Stimulated activated CD8-positive, alpha-beta memory T cell treated with anti-CD3 and anti-CD28 coated beads, Interleukin-2, amount 100 ng/mL, for 1 hour (primary cell): ENCODE measurements at places on chromosomes 16 and 17.

DNA sequence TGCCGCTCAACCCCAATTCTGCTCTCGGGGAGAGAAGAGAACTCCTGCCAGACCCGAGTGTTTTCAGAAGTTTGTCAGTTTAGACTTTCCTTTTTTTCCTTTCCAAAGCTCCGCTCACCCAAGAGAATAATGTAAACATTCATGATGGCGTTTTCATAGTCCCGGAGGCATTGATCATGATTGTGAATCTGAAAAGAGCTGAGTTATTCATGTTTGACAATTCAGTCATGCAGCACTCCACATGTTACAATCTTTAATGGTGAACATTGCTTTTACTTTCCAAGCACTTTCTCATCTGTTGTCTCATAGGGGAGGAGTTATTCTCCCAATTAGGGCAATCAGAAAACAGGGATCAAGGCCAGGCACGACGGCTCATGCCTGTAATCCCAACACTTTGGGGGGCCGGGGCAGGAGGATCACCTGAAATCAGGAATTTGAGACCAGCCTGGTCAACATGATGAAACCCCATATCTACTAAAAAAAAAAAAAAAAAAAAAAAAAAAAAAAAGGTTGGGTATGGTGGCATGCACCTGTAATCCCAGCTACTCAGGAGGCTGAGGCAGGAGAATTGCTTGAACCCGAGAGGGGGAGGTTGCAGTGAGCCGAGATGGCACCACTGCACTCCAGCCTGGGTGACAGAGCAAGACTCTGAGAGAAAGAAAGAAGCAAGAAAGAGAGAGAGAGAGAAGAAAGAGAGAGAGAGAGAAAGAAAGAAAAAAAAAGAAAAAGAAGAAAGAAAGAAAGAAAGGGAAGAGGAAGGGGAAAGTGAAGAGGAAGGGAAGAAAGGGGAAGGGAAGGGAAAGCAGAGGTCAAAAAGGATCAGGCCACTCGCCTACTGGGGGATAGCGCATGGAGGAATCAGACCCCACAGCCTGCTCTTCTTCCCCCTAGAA lies 70.0 kb upstream of the TNRC6C start:
- no peak for DNase-seq

DNA sequence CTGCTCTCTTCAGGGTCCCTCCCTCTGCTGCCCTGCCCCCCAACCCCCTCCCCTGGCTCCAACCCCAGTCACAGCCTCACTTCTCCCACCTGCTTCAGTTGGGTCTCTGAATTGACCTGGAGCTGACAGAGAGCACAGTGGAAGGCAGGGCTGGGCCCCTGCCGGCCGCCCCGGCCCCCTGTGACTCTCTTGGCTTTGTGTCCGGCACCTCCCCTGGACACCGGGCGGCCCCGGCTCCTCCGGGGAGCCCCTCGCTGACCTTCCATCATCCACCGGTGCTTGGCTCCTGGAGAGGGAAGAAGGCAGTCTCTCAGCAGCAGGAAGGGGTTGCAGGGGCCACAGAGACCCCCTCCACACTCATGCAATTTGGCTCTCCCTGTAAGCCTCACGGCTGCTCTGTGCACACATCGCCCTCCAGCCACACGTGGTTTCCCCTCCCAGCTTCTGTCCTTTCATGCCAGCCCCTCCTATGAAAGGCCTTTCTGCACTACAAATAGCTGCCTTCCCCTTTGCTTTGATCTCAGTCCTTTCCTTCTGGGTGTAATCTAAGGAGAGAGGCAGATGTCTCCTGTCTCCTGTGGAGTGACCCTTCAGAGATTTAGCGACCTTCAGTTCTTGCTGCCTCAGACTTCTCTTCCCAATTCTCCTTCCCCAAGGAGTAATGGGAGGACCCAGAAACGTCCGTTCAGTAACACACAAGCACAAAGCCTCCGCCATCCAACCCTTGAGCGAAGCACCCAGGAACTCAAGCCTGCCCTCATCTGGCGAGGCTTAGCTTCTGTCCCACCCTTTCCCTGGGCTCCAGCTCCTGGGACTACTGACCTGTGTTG lies 8.3 kb downstream of the NKIRAS2 start:
- no peak for DNase-seq

GRCh38 chr16:57999366-57999970 lies 1.0 kb downstream of the ZNF319 start:
- DNase-seq, result no peak

DNA sequence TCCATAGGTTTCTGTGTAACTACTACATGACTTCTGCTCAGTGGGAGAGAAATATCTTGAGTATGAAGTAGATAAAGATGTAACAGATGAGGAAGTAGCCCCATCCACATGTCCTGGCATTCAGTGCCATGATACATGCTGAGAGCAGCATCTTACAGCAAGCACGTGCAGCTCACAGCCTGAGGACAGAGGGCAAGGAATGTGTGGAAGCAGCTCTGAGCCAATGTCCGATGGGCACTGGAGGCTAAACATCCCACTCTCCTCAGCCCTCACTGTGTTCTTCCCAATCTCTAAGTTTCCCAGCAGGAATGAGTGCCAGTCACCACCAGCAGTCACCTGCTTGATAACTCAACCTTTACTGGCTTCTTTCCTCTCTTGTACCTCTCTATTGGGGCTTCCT lies 40.4 kb downstream of the CFDP1 start:
- DNase-seq, result no peak

DNA sequence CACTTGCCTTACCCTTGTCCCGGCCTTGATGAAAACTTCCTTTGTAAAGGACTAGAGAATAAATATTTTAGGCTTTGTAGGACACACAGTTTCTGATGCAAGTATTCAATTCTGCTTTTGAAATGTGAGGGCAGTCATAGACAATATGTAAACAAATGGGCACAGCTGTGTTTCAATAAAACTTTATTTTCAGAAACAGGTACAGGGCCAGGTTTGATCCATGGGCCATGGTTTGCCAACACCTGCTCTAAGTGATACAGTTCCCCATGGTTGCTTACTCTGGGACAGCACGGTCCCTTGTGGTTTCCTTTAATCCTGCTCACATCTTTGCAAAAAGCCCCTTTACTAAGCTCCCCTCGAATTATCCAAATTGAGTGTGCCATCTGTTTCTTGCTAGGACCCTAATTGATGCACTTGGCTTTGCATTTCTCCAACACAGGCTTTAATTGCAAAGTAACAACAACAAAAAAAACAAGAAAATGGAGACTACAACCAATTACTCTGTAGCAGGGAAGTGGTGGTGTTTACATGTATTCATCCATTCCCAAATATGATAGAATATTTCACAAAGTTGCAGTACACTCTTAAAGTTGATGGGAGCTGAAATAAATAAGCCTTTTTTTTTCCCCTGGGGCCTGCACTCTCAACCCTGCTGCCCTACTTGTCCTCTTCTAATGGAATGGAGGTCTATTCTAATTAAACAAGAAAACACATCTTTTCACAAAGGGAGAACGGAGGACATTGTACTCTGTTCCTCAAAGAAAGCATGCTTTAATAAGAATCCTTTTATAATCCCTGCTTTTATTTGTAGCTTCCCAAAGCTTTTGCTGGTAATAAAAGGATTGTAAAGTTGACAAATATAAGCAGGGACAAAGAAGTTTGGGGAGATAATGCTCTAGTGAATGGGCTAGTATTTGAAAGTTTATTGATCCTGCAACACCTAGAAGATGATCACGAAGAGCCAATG lies 37.7 kb upstream of the TOX3 start:
- no peak for DNase-seq

- no peak for DNase-seq
These were observed 63.4 kb upstream of the TANC2 start for GRCh38 chr17:62902531-62903220.

DNA sequence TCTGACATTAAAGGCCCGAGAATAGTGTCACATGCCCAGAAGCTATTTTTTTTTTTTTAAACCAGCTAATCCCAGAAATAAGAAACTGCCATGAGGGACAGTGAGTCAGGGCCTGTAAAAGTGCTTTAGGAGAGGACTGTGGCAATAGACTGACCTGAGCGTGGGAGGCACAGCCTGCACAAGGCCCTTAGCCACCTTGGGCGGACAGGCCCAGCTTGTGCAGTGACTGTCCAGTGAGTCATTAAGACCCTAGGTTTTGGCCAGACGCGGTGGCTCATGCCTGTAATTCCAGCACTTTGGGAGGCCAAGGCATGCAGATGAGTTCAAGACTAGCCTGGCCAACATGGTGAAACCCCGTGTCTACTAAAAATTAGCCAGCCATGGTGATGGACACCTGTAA lies 343.0 kb upstream of the ZFHX3 start:
- no peak for DNase-seq

DNA sequence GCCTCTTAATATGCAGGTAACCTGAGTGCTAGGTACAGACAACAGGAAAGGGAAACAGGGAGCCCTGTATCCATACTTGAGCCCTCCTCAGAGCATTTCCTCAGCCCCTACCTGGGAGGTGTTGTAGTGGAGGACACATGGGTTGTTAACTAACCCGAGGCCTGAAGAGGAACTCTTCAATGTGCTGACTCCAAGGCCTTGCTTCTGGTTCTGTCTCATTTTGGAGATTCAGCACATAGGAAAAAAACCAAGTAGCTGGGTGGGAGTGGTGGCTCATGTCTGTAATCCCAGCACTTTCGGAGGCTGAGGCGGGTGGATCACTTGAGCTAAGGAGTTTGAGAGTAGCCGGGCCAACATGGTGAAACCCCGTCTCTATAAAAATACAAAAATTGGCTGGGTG lies 24.8 kb downstream of the SNX11 start:
- no peak for DNase-seq

DNA sequence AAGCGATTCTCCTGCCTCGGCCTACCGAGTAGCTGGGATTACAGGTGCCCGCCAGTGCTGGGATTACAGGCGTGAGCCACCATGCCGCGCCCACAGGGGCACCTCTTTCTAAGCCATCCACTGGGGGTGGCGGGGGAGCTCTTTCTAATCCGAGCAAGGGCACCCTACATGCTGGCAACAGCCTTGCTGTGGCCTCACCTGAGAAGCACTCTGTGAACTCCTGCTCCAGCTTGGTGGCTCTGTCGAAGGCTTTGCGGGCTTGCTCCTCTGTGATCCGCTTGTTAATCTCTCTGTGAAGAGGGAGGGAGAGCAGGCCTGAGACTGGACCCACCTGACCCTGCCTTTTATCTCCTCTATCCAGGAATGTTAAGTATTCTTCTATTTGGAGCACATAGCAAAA lies 11.9 kb upstream of the ASGR1 start:
- no peak for DNase-seq

GRCh38 chr16:84270531-84270930 lies 24.1 kb upstream of the WFDC1 start:
- DNase-seq, result no peak

GRCh38 chr16:89017543-89018281 lies 40.7 kb upstream of the CBFA2T3 start:
- no peak for DNase-seq

DNA sequence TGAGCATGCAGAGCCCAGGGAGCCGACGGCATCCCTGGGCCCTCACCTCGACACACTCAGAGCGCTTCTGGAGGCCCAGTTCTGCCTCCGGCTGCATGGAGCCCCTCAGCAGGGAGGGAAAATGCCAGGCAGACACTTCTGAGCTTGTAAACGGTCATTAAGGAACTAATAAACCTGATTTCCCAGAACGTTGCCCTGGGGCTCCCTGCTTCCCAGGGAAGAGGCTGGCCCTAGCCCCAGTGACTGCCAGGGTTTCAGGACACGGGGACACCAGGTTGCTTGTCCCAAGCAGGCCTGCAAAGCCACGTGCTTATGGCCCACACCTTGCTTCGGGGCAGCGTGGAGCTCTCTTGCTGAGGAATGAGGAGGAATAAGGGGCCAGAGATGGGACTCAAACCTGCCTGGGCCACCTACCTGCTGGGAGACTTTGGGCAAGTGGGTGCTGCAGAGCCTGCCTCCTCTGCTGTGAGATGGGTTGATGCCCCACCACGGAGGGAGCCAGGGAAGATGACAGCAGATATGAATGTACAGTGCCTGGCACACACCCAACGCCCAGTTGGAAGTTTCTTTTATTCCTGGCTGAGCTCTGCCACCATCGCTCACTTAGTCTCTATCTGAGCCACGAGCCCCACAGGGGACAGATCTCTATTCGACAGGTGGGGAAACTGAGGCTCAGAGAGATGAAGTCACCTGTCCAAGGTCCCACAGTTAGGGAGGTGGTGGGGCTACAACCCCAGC lies 5.4 kb downstream of the RHBDF2 start:
- DNase-seq, result no peak

DNA sequence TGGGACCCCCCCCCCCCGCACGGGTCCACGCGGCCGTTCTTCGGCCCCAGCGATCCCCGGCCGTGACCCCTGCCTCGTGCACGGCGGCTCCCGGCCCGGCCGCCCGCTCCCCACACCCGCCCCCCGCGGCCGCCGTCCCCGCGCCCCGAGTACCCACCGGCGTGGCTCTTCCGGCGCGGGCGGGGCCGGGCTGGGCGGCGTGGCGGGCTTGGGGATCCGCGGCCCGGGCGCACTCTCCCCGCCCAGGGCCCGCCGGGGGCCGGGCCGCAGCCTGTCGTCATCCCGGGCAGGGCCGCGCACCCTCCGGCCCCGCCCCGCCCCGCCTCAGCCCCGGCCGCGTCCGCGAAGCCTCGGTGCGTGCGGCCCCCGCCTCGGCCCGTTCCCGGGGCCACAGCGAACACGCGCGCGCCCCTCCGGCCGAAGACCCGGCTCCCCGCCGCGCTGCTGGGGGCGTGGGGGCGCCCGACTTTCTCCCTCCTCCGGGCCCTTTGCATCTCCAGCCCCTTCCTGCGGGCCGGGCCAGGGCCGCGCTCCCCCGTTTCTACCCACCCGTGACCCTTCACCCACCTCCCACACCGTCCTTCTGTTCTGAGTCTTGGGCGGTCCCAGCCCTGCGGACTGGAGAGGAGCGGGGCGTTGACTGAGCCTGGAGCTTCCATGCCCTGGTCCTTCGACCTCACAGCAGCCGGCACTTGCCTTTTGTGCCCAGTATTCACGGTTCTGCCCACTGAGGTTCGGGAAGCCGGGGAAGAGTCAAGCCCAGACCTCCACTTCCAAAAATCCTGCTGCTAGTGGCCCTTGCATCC lies 840 bp downstream of the MYO1C start:
- DNase-seq, result no peak

GRCh38 chr17:6660101-6660500 lies 8.5 kb downstream of the C17orf100 start:
- DNase-seq, result no peak

- DNase-seq, result no peak
These were observed 20.1 kb downstream of the RAB11FIP3 start for GRCh38 chr16:445566-445965.

DNA sequence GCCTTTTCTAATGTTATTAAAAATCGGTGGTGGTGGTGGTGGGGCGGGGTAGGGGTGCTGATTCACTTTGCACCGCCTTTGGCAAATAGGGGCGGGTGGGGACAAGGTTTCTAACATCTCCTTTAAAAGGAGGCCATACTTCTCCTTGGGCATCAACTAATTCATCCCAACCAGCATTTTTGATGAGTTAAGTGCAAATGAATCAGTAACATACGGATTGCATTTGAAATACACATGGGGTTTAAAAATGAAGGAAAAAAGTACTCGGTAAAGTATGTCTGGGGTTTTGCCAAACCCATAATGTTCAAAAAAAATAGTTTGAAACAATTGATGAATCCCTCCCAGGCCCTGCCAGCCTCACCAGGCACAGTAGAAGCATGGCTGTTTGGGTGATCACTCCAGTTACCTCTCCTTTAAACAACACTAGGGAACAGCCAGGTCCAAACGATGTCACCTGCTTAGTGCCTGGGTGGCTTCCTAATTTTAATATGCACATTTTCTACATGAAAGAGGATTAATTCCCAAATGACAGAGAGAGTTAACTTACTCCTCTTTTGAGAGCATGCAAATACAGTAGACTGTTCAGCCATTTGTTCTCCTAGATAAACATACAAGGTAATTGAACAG lies 107.2 kb downstream of the ANKFN1 start:
- DNase-seq, result no peak

- DNase-seq, result no peak
These were observed 39.4 kb downstream of the CAPNS2 start for GRCh38 chr16:55605754-55606336.
